NCI-H1092 treated with DMSO at 0.1 percent for 48 hours (cell line): ENCODE measurements at places on chromosomes 6 and 20.

GRCh38 chr20:2379511-2380229 lies 1.0 kb upstream of the TGM6 start:
- no peak for DNase-seq

- peak; percentile 7 for DNase-seq
Measured at GRCh38 chr6:145214570-145214969, 520.8 kb downstream of the EPM2A start.

DNA sequence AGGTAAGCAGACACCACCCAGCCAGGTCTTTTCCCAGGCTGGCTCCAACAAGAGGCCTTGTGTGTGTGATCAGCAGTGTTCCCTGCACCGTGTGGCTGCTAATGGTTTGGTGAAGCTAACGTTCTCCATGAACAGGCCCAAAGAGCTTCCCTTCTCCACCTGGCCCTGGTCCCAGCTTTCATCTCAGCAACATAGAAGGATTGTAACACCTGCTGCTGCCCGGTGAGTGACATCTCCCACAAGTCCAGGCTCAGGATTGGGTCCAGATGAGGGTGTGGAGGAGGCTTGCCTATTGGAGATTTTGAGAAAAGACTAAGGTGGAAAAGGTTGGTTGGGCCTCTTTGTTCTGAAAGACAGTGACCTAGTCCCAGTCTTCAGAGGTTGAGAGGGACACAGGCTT lies 89.6 kb downstream of the TMEM242 start:
- DNase-seq: peak; percentile 80

DNA sequence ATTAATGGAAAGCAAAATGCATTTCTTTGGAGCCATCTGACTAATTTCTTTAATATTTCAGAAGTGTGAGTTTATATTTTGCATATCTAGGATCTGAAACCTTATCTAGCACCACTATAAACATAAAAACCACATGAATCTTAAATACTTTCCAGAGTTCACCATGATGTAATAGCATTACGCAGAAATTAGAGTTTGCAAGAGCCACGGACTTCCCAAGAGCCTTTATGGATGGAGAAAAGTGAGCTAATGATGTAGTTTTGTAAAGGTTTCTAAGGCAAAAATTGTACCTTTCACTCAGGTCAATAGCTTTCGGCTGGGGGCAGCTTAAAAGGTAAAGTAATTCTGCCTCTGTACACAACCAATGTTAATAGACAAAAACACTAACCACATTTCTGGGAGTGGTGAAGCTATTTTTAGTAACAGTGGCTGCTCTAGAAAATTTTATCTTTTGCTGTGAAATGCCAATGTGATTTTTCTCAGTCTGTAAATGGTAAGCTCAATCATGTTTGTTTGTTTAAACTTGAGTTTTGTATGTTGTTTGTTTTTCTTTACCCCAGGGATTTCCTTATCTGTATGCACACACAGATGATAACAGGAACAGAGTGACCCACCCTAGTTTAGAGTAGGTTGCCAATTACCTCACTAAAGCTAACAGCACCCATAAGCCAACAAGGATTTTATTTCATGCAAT lies 80.5 kb downstream of the FILIP1 start:
- no peak for DNase-seq

DNA sequence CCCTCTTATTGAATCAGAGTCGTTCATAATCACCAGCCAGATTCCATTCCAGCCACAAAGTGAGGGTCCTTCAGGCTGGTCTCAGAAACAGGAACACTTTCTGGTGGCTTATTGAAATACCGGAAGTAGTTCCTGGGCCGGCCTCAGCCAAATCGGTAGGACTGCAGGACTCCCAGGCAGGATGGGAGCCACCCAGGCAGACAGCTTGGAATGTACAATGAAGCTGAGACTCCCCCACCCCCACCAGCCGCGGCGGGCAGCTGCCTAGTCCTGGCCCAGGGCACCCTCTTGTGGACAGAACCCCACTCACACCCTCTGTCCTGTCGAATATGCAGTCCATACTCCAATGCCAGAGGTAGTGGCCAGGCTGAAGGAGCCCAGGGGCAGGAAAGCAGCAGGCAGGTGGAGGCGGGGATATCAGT lies 43.8 kb downstream of the MDFI start:
- peak; percentile 49 for DNase-seq

DNA sequence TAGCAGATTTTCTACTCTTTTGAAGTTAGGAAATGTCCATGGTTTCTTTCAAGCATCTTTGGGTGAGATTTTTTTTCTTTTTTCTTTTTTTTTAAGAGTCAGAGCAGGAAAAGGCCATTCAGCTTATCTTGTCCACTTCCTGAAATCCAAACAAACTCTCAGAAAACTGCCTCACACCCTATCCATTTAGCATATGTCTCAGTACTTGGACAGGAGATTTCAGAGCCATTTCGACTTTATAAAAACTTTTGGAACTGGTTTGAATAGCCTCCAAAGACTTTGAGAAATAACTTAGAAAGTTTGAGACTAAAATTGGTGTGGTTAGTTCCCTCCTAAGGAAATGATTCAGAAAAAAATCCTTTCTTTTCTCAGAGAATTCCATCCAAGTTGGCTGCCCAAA lies 125.1 kb downstream of the MYLK4 start:
- no peak for DNase-seq

- peak; percentile 17 for DNase-seq
Measured at GRCh38 chr6:3194535-3195419, 32.7 kb downstream of the TUBB2B start.

DNA sequence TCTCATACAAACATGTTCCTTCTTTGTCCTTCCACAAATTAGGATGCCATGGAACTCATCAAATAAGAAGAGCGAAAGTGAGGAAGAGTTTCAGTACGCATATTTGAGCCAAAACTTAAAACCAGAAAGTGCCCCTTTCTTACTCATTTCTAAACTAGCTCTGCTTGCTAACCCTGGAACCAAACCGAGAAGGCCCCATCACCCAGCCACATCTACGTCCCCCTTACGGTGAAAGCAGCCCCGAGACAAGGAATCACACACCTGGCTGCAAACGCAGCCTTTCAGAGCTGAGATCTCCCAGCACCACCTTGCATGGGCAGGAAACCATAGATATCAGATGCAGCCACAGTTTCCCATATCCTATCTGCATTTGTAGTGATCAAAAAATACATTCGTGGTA lies 28.5 kb downstream of the TRERF1 start:
- DNase-seq: no peak

DNA sequence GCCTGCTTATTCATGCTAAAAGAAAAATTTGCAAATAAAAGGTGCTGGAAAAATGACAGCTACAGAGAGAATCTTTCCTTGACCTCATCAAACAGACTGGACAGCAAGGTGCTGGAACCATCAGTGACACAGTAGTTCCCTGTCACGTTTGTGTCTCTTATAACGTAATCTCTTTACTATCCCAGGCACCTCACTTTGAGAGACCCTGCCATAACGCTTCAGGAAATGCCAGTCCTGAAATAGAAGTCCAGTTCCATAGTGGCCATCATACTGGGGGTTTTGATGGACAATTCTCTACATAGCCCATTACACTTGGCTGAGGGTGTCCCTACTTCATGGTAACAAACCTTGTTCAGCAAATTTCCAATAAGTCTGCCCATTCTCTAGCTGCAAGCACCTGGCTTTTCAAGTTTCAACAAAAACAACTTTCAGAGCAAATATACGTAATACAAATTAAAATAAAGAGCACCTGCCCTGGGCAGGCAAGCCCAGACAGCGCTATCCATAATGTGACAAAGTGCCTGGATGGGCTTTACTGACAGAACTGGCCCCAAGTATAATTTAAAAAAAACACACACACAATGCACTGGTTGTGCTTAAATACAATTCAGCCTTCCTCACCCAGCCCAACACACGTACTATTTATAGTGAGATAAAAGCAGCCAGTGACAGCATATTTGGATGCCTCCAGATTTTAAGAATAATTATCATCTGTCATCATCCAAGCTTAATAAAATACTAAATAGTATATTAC lies 38.7 kb downstream of the CNKSR3 start:
- DNase-seq: no peak

- DNase-seq: no peak
Measured at GRCh38 chr6:145823328-145823944, 8.8 kb upstream of the FBXO30 start.

DNA sequence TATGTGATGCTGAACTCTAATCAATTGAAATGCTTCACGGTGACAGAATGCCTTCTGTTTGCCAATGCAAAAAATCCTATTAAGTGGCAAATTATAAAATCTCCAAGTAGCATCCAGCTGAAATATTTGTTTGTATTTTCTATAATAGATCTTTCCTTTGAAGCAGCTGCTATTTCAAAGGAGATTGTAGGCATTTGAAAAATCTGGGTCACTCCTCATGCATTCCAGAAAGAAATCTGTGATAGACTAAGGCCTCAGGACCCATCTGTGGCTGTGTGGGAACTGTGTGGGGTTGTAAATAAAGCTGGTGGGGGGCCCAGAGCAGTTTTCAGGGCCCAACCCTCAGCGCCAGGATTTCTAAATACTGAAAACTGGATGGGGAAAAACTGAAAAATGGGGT lies 216.9 kb upstream of the ARG1 start:
- DNase-seq: no peak
